ENCODE measurements at places on chromosomes 7 and 10.

GRCh38 chr7:158549616-158550393, 37.8 kb downstream of the PTPRN2 start:
- peak; percentile 13 for DNase-seq

DNA sequence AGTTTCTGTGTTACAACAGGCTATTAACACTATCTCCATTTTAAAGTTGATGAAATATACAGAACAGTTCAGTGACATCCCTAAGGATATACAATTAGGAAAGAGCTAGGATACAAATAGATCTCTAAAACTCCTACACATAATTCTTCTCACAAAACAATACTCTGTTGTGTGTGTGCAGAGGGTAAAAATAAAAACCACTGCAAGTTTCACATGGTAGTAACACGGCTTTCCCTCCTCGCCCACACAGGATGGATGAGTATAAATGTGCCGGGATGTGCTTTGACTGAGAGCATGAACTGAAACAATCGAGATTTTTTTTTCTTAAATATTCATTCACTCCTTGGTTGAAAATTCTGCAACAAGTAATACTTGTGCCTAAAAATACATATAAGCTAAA, 131.5 kb upstream of the C1QL3 start:
- no peak for DNase-seq

DNA sequence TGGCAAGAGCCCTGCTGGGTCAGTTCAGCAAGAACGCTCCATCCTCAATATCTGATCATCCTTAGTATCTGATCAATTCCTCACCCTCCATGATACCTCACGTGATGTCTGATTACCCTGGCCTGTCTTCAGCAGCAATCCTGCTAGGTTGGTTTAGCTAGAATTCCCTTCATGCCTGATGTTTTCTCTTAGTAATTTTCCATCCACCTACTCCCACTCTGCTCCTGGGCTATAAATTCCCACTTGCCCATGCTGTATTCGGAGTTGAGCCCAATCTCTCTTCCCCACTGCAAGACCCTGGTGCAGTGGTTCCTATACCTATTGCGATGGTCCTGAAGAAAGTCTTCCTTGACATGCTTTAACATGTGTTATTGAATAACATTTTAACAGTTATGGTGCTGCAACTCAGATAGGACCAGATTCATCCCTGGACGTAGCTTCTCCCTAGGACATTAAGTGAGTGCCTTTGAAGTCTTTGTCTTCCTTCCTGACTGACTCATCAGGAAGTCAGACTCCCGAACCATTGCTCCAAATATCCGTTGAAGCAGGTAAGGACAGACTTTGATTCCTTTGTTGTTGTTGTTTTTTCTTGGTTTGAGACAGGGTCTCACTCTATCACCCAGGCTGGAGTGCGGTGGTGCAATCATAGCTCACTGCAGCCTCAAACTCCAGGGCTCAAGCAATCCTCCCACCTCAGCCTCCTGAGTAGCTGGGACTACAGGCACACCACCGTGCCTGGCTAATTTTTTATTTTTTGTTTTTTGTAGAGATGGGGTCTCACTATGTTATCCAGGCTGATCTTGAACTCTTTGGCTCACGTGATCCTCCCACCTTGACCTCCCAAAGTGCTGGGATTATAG, 29.4 kb upstream of the CLDN3 start:
- DNase-seq, result no peak

DNA sequence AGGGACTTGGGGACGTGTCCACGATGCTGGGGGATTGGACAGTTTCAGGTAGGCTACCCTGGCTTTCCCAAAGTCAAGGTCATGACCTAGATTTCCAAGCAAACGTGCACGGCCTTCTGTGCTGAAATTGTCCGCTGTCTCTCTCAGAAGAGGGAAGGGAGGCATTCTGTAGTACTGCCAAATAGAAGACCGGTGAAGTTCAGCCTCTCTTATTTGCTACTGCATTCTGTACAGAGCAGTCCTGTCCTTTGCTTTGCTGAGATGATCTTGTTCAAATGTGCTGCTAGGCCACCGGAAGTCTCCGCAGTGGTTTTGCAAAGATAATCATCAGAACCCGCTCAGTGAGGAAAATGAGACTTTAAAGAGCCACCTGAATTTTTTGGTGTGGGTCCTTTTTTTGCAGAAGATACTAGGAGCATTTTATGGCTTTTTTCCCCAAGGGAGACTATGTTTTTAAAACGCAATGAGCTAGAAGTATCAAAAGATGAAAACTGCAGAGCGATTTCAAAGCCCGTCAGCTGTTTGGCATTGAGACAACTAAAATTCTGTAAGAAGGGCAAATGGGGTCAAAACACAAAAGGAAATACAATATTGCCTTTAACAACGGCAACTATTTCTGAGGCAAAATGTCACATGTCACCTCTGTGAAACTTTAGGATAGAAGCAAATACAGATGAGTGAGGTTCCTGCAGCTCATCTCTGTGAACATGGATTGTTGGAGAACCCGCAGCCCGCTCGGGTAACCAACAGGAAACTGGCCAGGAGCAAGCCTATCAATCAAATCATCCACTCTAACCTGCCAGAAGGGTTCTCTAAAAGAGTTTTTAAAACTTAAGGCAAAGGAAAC, 1.3 kb upstream of the NMT2 start:
- peak; percentile 5 for DNase-seq

GRCh38 chr10:115818012-115818411, 455.0 kb downstream of the GFRA1 start:
- no peak for DNase-seq

GRCh38 chr7:106068986-106069385, 43.1 kb downstream of the SYPL1 start:
- no peak for DNase-seq

GRCh38 chr7:130356876-130357611, 12.4 kb downstream of the CPA5 start:
- peak; percentile 67 for DNase-seq

Data from thyroid gland (tissue), 4 donors.